Left cardiac atrium (tissue), 4 donors: ENCODE measurements at places on chromosomes 3 and 15.

DNA sequence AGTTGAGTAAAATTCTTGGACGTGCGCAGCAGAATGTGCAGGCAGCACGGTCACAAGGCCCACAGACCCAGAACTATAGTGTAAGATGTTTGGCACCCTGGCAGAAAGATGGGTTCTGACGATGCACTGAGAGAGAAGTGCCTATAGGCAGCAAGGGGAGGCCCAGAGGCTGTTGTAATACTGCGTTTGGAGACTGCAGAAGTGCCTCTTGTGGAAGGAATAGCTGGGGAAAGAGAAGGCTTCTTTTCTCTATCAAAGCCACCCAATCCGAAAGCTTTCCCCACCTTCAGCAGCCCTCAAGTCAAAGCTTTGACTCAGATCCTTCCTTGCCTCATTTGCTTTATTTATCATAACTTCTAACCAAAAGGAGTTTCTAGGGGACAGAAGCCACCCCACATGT is 5.2 kb upstream of the SIN3A start:
- no peak for DNase-seq

DNA sequence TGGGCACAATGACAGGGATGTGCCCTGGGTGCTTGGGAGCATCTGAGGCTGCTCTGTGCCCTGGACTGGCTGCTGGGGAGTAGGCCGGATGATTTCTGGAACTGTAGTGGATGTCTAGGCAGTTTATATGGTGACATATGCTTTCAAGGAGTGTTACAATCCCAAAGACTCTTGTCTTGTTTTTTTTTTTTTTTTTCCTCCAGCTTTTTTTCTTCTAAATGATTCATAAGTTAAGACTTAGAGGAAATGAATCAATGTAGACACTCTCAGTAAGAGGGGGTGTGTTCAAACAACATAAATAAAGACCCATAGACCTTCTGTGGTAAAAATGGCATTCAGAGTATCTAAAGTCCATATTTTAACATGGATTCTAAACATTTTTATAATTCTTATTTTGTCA is 706.1 kb upstream of the GOLIM4 start:
- DNase-seq = no peak

- no peak for DNase-seq
Measured at GRCh38 chr3:179884136-179884535, 152.6 kb downstream of the PEX5L start.

DNA sequence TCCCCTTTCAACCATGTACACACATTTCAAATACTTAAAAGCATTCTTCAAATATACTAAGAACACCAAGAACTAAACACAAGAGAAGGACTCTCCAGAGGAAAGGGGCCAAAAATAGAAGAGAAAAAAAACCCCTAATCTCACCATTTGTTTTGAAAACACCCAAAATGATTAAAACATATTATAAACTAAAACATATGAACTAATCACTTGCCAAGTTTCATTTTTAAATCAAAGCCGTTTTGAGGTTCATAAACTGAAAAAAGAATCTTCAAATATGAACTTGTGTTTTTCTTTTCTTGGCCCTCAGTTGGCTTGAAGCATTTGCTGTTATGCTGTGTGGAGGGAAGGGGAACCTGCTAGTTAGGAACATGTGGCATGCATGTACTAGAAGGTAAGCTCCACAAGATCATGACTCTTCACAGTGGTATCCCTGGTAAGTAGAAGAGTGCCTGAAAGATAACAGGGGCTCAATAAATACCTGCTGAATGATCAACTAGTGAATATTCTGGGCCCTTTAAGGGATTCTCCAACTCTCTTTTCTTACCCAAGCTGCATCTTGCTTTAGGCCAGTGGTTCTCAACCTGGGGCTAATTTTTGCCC is 224.5 kb downstream of the TIGIT start:
- DNase-seq = no peak

- DNase-seq = peak; percentile 57
Measured at GRCh38 chr3:195117978-195118581, 152.9 kb downstream of the XXYLT1 start.

DNA sequence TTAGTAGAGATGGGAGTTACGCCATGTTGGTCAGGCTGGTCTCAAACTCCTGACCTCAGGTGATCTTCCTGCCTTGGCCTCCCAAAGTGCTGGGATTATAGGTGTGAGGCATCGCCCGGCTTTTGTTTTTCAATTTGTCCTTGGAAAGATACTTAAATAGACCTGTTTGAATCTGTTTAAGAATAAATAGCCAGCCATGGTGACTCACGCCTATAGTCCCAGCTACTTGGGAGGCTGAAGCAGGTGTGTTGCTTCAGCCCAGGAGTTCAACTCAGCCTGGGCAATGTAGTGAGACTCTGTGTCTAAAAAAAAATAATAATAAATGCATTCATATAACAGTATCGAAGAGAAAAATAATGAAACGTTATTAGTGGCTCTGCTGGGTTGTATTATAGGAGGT is 17.3 kb downstream of the SNAPC5 start:
- no peak for DNase-seq

- DNase-seq = no peak
Measured at GRCh38 chr15:90097475-90097874, 4.8 kb downstream of the IDH2 start.

- DNase-seq = peak; percentile 37
Measured at GRCh38 chr3:122092460-122093165, 37.5 kb downstream of the CD86 start.

DNA sequence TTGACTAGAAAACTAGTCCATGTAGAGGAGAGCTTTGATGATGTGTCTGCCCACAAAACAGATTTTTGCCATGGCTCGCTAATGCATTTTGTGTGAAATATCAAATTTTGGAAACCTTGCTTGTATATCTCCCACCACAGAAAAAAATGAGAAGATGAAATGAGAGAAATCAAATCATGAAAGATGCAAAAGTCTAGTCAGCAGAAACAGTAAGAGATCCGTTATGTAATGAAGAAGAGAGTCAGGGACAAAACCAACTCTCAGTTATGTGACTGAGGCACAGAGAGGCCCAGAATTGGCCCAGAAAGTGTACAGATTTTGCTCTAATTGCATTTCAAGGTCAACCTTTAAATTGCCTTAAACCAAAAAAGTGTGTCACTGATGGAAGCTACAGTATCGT is 107.0 kb downstream of the FILIP1L start:
- DNase-seq = no peak

- DNase-seq = no peak
Measured at GRCh38 chr15:70320077-70320476, 222.4 kb upstream of the TLE3 start.

GRCh38 chr3:195115600-195116406 is 155.2 kb downstream of the XXYLT1 start:
- no peak for DNase-seq

DNA sequence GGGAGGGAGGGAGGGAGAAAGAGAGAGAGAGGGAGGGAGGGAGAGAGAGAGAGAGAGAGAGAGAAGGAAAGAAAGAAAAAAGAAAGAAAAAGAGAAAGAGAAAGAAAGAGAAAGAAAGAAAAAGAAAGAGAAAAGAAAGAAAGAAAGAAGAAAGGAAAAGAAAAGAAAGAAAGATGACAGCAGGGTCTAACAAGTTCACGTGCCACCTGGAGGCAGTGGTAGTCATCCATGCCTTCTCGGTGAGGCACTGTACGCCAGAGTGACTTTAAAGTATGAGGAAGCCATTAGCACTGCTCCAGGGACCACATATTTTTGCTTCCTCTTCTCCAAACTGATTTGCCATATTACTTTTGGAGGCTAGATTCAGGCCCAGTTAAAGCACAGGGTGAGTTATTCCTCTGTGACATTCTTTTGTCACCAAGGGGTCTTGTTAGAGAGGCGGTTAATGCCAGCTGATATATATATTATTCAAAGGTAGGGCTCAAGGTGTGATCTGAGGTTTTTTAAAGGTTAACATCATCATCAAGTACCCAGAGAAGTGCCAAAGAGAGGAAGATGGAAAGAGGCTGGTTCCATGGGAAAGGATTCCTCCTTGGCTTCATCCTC is at the start of gene HTR3D:
Gene HTR3D, plus strand, starts transcription at position 556 of the 606 bp plus-strand sequence. Its CDS starts 0 bp downstream, at position 556.
- DNase-seq = no peak

- peak; percentile 38 for DNase-seq
Measured at GRCh38 chr15:74227968-74228722, 8.0 kb upstream of the CCDC33 start.

GRCh38 chr15:50355980-50356379 is 982 bp upstream of the GABPB1 start:
- no peak for DNase-seq

GRCh38 chr3:35651426-35651825 is 12.1 kb downstream of the ARPP21 start:
- no peak for DNase-seq

DNA sequence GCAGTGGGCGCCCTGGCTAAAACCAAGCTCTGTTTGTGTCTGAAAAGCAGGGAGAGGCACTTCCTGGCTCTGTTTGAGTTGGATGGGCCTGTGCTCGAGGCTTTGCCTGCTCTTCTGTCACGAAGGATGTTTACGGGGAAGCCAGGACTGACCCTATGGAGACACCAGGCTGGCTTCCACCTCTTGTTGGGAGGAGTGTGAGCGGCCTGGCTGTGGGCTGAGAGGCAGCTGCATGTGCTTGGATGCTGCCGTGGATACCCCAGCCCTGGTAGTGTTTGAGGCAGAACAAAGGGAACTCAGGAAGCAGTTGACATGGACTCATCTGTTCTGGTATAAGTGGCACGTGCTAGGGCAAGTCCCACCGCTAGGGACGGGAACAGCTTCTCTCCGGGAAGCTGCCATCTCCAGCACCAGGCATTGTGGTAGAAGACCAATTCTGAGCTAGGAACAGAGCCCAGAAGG is 17.6 kb upstream of the SLC41A3 start:
- peak; percentile 65 for DNase-seq

DNA sequence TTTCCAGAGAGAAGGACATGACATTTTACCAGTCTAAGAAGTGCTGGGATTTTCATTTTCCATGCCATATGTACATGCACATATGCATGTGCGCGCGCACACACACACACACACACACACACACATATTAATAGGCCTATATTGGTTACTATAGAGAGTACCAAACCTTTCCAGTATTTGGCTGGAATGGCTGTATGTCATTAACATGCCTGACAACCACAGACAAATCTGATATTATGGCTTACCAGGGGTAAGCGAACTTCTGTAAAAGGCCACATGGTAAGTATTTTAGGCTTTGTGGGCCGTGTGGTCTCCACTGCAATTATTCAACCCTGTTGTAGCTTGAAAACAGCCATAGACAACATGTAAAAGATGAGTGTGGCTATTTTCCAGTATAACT is 97.2 kb upstream of the TSPAN3 start:
- no peak for DNase-seq

DNA sequence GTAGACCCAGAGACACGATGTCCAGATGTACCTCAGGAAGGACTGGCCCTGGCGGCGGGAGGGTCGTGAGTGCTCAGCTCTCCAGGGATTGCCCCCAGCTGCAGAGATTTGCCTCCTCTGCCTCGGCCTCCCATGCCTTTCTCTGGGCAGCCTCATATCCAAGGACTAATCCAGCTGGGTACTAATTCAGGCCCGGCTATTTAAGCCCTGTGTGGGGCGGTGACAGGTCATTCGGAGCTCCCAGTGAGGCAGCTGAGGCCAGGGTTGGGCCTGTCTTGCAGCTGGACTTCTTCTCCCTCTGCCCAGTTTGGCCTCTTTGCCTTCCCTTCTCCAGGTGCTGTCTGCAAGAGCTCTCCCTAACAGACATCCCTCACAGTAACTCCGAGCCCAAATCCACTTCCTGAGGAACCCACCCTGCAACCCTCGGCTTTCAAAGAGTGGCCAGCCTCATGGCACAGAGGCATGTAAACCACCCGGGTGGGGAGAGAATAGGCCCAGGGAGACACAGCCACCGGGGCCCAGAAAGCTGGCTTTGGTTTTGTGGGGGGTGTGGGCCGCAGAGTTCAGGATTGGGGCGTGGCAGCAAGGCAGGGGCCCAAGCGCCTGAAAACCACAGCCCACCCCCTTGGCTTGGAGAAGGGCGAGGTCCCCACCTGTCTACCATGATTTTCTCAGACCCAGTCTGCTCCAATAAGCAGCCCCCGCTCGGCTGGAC is 85.8 kb downstream of the PPCDC start:
- no peak for DNase-seq

DNA sequence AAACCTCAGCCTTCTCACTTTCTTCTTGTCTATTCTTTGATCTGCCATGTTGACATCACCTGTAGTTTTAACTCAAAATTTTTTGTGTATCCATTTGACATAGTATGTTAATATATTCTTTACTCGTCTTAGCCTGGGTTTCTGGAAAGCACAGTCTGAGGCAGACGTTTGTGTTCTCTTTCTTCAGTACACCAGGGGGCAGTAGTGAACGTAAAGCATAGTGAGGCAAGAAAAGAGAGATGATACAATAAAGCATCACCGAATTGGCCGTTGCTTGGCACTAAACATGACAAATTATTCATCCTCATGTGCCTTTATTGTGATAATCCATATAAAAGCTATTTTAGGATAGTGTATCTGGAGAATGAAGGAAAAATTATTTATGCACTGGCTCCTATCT is 141.0 kb upstream of the MYRIP start:
- no peak for DNase-seq

DNA sequence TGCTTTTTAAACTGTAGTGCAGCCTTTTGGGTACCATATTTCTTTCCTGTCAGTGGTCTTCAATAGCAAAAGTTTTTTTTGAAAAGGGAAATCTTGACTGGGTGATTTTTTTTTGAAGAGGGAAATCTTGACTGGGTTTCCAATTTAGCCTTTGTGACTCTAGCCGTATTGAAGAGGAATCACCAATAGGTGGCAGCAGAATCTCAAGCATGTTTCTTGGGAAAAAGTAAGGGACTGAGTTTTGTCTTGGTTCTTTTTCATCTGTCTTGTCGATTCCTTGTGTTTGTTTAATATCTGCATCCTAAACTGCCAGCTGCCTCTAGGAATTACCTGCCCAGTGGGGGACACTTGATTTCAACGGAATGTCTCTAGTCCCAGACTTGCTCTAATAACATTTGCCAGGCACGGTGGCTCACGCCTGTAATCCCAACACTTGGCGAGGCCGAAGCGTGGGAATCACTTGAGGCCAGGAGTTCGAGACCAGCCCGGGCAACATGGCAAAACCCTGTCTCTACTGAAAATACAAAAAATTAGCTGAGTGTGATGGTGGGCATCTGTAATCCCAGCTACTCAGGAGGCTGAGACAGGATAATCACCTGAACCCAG is 89.2 kb downstream of the RBPMS2 start:
- no peak for DNase-seq

- DNase-seq = no peak
Measured at GRCh38 chr3:79109754-79110153, 658.0 kb downstream of the ROBO1 start.

- DNase-seq = peak; percentile 75
Measured at GRCh38 chr3:13650210-13651056, 101.5 kb downstream of the FBLN2 start.

- DNase-seq = no peak
Measured at GRCh38 chr3:195777975-195778374, 33.8 kb downstream of the MUC4 start.
